ENCODE measurements at places on chromosomes 4 and X.
A peak's percentile ranks its signal among the peaks of the same experiment; 100 is the strongest.

GRCh38 chr4:55920571-55920970 is 28.2 kb upstream of the CEP135 start:
- DNase-seq = no peak

DNA sequence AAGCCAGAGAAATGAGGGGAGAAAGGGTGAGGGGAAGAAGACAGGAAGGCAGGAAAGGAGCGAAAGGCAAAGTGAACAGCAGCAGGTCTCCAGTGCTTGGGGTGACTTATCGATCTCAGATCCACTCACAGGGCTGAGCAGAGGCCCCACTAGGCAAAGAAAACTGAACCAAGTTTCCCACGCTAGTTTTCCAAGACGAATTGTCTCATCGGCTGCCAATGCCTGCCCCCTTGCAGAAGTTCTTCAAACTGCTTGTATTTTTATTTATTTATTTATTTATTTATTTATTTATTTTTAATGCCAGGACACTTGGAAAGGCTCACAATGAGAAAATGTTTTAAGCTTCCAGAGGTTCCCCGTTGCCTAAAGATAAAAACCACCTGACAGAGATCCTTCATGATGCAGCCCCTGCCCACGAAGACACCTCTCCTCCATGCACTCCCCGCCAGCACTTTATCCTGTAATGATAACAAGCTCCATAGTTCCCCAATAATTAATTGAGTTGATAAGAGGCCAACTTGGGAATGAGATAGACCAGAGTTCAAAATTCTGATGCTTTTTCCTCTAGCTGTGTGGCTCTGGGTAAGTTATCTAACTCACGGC is 43.2 kb downstream of the QDPR start:
- DNase-seq = no peak

- no peak for DNase-seq
Measured at GRCh38 chrX:151789179-151789800, 54.7 kb downstream of the CNGA2 start.

GRCh38 chr4:74543983-74544382 is 99.0 kb downstream of the AREG start:
- no peak for DNase-seq

DNA sequence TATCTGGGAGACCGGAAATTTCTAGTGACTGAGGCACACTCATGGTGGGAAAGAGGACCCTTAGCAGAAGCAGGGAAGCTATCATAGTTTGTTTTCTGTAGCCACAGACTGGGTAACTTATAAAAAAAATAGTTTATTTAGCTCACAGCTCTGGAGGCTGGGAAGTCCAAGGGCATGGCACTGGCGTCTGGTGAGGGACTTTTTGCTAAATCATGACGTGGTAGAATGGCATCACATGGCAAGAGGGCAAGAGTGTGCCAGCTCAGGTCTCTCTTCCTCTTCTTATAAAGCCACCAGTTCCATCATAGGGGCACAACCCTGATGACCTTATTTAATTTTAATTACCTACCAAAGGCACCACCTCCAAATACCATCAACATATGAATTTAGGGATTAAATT is 13.3 kb downstream of the APLN start:
- no peak for DNase-seq

GRCh38 chrX:63327788-63328187 is 23.3 kb downstream of the SPIN4 start:
- DNase-seq = no peak

- DNase-seq = no peak
Measured at GRCh38 chr4:152374153-152374552, 161.7 kb downstream of the FBXW7 start.

DNA sequence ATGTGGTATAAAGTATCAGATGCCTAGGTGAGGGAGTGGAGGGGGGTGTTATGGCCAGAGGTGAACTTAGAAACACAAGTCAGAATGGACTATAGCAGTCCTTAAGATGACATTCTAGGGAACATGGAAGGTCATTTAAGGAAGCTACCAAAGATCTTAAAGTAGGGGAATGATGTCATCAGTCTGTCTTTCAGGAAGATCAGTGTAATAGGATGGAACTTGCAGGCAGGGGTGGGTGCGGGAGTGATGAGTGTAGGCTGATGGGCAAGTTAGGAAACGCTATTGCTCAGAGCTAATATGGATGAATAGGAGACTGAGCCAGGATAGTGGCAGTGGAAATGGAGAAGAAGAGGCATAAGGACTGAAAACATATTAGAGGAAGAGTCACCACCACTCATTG is 27.5 kb upstream of the CWH43 start:
- DNase-seq = no peak

GRCh38 chr4:56981795-56982201 is 3.1 kb downstream of the POLR2B start:
- DNase-seq = no peak

DNA sequence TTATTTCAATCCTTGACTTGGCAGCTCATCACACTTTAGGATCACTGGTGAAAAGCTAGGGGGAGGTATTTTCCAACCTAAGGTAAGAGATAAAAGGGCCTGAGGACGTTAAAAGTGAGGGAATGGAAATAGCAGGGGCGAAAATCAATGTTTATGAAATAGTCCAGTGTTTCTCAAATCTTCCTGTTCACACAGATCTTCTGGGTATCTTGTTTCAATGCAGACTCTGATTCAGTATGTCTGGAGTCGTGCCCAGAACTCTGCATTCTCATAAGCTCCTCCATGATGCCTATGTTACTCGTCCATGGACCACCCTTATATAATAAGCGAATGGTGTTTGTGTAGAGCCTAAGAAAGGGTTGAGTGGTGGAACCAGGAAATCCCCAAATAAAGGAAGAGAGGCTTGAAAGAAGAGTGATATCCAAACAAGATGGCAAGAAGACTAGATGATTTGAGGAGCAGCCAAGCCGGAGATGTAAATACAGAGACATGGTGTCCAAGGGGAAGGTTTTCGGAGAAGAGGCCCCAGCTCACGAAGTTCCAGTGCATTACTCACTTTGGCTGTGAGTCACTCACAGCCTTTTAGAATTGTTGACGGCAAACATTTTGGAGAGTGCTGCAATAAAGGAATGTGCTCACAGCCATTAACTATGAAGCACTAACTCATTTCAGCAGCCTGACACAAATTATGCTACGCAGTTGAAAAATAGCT is 215.6 kb upstream of the PPARGC1A start:
- DNase-seq = no peak

DNA sequence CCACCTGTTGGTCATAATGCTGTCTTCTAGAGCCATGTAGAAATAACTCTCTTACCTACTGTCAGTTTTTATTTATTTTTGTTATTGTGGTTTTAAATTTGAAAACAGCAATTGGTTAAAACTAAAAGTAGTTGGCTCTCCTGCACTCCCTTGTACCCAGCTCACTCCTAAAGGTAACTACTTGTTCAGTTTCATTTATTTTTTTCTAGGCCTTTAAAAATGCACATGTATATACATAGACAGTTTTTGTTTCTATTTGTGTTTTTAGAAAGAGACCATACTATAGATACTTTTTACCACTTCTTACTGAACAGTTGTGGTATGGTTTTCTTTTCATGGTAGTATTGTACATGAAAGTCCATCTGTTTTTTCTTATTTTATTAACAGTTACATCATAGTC is 16.8 kb downstream of the SMAD1 start:
- no peak for DNase-seq

- DNase-seq = no peak
Measured at GRCh38 chr4:115515772-115516171, 402.4 kb upstream of the NDST4 start.

- DNase-seq = no peak
Measured at GRCh38 chr4:126223784-126224407, 909.1 kb downstream of the FAT4 start.

- DNase-seq = no peak
Measured at GRCh38 chr4:76214177-76214675, 602 bp upstream of the SCARB2 start.

DNA sequence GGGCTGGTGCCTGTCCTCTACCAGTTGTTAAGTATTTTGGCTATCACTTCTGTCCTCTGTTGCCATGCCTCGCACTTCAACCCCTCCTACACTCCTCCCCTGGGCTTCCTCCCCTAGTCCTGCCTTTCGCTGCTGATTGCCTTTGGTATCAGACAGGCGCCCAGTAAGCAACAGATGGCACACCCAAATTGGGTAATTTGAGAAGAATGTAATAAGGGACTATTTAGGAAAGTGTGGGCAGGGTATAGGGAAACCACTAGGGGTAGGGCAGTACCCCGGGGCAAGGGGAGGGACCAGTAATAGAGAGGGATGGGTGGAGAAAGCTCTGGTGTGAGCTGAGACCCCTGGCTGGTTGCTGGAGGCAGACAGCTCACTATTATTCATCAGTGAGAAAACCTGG is 172.7 kb upstream of the USP9X start:
- DNase-seq = no peak

GRCh38 chrX:39619182-39620009 is 478.4 kb downstream of the BCOR start:
- DNase-seq = no peak

GRCh38 chr4:28555866-28556265 is 1695.2 kb downstream of the STIM2 start:
- no peak for DNase-seq

DNA sequence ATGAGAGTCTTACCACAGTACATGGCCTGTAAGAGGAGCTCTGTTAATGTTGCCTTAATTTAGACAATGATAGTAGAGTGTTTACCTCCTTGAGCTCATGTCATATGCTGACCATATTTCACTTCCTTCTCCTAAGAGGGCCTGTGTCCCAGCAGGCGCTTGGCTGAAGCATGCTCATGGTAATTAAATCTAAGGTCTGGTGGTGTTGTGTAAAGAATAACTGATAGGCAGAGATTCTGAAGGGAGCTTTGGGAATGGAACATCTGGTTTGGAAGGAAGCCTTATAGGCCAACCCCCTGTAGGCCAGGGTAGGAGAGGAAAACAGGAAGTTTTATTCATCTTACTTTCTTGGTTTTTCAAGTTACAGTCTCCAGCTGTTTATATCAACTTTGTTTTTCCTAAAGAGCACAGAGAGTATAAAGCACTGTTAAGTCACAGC is 300.2 kb downstream of the USP46 start:
- DNase-seq = no peak

DNA sequence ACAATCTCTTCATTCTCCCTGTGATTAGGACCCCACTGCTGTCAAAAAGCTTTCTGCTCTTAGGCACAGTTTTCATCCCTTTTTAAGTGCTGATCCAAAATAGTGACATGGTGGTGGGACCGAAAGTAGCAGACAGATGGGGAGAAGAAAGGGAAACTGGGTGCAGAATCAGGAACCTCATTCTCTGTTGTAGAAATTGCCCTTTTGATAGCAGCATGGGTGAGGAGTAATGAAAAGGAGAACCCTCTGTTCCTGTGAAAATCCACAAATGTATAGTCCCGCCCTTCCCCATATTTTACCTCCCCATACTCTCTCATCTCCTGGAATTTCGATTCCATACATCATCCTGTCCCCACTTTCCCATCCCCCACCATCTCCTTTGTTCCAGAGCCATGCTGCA is 126.5 kb downstream of the STIM2 start:
- DNase-seq = no peak

- no peak for DNase-seq
Measured at GRCh38 chr4:99457270-99457669, 22.1 kb upstream of the ADH7 start.

DNA sequence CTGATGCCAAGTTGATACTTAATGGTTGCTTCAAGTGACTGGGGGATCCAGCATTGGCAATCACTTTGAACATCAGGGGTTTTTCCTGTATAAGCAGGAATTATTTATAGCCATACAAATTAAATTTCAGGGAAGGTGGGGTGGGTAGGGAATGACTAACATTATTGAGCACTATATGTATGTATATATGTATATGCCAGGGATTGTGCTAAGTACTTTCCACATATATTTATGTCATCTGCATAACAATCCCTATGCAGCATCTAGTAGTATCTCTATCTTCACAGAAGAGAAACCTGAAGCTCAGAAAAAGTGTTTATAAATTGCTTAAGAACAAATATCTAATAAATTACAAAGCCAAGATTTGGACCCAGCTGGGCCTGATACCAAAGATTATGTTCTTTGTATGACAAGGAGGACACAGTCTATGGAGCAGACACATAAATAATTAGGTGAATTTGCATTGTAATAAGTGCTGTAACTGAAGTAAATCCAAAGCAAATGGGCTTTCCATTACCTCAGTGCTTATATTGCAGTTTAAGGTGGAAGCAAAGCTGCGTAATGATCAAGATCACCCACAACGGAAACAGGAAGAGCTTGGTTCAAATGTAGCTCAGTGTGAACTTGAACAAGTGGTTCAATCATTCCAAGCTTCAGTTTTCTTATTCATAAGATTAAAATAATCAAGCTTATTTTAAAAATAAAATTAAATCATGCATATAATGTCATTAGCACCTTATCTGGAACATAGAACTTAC is 18.9 kb upstream of the RASGEF1B start:
- DNase-seq = no peak

GRCh38 chr4:6802025-6802424 is 19.5 kb downstream of the KIAA0232 start:
- no peak for DNase-seq

GRCh38 chrX:109393859-109394258 is 88.0 kb downstream of the GUCY2F start:
- DNase-seq = no peak

GRCh38 chr4:22500128-22500611 is 15.7 kb downstream of the ADGRA3 start:
- DNase-seq = no peak

DNA sequence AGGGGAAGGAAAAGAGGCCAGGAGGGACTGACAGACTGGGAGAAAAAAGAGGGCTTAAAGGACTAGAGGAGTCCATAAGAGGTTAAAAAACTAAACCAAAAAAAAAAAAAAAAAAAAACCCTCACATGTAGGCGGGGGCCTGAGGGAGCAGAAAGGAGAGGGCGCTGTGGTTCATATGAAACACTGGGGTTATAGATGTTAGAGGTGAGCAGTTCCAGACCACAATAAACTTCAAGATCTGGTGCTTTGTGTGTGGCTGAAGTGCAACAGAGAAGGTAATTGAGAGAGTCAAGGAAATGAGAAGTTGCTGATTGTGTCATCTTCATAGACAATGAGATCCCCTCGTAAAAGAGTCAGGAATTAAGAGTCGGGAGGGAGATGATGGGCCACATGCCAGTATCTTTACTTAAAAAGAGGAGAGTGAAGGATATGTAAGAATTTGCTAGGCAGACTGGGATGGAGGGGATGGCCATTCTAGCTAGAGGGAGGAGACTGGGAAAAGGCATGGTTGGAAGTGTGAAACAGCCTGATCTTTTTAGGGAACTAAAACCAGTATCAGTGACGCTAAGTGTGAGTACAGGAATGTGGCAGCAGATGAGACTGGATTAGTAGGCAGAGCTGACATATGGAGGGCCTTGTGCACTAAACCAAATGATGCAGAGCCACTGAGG is 18.4 kb upstream of the OGT start:
- peak; percentile 12 for DNase-seq

GRCh38 chrX:151174581-151175282 is 1.7 kb upstream of the GPR50 start:
- DNase-seq = no peak

GRCh38 chr4:149238097-149238496 is 577.5 kb downstream of the IQCM start:
- DNase-seq = no peak

- DNase-seq = no peak
Measured at GRCh38 chrX:13102636-13103035, 58.2 kb upstream of the FAM9C start.
